HS-5 (cell line): ENCODE measurements at places on chromosomes 4 and X.

DNA sequence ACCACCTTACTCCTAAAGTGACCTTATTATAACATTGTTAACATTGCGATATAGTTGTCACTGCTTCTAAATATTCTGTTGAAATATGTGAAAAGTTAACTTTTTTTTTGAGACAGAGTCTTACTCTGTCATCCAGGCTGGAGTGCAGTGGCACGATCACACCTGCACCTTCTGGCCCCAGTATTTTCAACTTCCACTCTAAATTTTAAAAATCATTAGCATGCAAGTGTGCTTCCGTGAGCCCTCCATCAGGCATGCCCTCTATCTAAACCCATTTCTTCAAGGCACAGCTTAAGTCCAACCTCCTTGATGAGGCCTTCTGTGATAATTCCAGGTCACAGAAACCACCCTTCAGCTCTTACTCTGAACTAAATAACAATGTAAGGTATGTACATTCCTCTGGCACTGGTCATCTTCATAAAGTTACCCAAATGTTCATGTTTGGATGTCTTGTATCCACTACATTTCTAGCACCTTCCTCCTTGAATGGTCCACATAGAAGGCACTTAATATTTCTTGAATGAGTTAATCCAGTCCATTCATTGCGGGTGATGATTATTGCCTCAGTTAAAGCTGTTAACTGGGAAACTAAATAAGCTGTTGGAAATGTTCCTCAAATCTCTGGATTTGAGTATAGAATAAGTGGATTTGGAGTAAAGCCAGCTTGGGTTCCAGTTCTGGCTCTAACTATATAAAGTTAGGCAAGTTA is 38.6 kb upstream of the TMEM131L start:
- DNase-seq: peak; percentile 31

DNA sequence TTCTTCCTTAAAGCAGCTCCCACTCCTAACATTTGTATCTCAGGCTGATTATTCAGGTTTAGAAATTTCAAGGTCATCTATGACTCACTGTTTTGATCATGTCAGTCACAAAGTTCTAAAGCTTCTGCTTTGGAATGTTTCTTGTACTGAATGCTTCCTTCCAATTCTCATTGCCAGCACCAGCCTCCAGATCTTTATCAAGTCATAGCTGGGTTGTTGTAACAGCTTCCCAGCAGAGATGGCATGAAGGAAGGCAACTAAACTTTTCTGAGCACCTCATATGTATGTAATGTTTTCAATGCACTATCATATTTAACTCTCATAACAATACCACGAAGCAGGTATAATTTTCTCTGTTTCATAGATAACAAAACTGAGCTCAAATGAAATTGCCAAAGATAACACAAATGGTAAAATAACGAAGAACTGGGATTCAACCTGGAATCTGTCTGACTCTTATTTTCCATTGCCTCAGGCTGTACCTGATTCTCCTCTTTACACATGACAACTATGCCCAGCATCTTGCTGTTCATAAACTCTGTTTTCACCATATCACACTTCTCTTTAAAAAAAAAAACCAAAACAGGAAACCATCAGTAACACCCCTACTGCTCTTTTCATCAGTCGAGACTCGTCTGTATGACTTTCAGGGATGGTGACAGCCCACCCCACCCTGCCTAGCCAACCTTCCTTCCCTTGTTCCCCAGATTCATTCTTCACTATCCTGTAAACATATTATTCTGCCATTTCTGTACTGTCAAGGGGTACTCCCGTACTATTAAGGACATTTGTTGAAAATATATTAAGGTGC is 13.4 kb downstream of the TRPC3 start:
- DNase-seq: no peak

DNA sequence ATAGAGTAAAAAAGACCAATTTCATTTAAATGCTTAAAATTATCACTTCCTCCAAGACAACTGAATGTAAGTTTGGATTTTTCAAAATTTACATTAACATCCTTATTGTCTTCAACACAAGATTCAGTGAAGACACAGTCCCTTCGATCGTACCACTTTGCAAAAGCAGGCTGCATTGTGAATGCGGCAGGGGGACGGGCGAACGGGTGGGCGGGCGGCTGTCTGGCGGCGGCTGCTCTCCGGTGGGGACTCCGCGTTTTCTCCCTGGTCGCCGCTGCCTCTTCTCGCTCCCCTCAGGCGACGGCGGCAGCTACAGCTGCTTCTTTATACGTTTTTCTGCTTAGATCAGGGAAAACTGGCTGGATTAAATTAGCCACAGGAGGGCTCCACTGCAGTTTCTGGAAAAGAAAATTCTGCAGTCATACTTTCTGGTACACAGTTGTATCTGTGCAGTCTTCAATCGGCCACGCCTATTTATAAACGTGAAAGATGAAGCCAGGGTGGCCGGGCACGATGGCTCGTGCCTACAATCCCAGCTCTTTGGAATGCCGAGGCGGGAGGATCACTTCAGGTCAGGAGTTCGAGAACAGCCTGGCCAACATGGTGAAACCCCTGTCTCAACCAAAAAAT is 33.9 kb upstream of the HPF1 start:
- peak; percentile 59 for DNase-seq

- DNase-seq: no peak
Observed at GRCh38 chr4:8579526-8580320, 469 bp upstream of the GPR78 start.

DNA sequence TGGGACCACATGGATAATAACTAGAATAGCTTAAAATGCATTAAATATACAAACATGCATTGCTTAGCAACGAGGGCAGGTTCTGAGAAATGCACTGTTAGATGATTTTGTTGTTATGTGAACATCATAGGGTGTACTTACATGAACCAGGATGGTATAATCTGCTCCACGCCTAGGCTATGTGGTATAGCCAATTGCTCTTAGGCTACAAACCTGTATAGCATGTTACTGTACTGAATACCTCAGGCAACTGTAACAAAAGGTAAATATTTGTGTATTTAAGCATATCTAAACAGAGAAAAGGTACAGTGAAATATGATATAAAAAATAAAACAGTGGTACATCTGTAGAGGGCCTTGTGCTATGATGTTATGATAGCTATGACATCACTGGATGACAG is 169.2 kb upstream of the IL15 start:
- DNase-seq: no peak

- DNase-seq: no peak
Observed at GRCh38 chr4:15054541-15054940, 52.3 kb downstream of the CPEB2 start.

DNA sequence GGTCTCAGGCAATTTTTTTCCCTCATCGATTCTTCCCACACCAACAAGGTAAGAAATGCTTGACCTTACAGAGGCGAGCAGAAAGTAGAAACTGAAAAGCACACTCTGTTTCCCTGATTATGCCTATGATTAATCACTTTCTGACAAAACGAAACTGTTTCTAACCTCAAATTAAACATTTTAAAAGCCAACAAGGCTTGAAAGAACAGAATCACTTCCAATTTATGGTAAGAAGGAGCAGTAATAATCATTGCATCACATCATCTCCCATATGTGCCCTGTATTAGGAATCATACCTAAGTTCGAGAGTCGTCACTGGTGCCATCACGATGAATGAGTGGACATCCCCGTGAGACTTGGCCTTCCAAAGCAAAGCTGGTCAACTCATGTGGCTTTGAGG is 12.5 kb upstream of the CXCL13 start:
- DNase-seq: no peak
